GM10248 (cell line): ENCODE measurements at places on chromosomes 12 and 14.

DNA sequence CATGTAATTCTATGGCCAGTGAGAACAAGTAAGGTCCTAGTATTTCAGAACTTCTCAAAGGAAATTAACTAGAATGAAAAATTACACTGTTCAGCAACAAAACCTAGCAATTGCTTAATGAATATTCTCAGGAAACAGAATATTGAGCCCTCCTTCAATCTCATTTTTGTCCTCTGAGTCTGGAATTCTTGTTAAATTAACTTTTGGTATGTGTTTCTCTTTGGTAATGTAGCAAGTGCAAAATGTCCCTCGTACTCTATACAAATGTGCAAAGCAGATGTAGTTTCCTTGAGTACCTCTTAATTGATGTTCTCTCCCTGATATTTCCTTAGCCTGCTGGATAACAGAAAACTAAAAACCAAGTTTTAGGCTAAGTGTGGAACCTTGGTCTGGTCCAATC is 190.8 kb upstream of the CNOT2 start:
- no peak for DNase-seq

DNA sequence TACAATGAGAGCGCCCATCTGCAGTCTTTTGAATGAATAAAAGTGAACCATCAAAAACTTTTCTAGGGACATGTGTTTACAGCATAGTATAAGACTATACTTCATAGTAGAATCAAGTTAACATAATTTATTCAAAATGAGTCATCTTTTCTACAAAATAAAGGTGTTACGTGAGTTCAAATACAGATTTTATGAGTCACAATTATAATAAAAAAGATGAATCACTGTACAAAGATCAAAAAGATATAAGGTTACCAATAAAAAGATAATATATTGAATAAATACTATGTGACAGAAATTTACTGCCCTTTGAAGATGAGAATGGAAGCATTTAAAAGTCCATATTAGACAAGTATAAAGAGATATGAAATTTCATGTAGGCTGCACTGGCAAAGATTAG is 2.8 kb downstream of the MBIP start:
- no peak for DNase-seq

DNA sequence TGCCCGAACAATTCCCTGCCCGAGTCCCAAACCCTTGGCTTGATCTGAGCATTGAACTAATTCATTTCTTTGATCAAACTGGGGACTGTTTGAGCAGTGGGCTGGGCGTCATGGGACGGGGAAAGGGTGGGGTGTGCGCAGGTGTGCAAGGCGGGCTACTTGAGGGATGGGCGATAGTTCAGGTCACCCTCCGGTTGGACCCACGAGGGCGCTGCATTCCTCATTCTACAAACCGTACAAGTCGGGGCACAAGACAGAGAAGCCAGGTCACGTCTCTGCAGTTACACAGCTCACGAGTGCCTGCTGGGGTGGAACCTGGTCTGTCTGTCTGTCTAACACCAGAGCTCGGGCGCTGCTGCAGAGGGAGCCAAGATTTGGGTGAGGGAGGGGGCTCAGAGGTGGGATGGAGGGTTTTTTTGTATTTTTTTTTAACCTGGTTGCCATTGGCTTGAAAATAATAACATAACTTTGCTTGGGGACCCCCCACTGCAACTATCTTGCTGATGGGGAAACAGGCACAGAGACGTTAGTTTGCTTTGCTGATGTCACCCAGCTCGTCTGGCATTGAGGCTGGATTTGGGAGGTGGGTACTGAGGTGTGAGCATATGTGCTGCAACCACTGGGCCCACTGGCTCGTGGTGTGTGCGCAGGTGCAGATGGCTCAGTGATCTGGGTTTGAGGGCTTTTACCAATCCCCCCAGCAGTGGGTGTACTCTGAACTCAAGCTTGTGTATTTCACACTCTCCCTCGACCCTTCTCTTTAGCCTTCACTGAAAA is 7.6 kb upstream of the RTL1 start:
- DNase-seq, result no peak

- DNase-seq, result no peak
Observed at GRCh38 chr12:127567531-127567930, 699.4 kb upstream of the TMEM132C start.

GRCh38 chr12:38501991-38502390 is 185.4 kb downstream of the ALG10B start:
- no peak for DNase-seq

- DNase-seq, result peak; percentile 62
Observed at GRCh38 chr12:104456950-104457745, 400 bp downstream of the CHST11 start.

- DNase-seq, result no peak
Observed at GRCh38 chr14:91143862-91144261, 30.0 kb downstream of the DGLUCY start.

DNA sequence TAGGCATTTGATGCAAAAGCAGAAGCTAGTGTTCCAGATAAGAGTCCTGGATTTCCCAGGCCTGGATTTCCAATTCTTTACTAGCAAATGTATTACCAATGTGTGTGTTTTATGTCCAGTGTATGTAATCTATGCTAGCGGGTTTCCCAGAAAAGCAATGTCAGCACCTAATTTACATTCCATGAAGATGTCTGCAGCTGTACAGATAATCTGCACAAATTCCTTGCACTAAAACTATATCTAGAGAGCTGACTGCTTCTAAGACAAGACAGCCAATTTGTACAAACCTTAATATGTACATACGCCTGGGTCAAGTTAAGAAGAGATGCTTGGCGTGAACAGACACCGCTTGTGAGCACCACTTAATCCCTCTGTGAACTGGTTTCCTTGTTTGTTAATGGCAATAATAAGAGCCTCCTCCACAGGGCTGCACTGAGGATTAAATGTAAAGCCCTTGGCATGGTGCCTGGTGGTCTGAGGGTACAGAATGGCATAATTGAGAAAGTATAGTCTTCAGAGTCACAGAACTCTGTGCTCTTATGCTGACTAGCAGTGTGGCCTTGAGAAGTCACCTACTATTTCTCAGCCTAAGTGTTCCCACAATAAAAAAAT is 185.6 kb downstream of the EPS8 start:
- no peak for DNase-seq

GRCh38 chr12:114409852-114410600 is 4.1 kb upstream of the TBX5 start:
- no peak for DNase-seq

- no peak for DNase-seq
Observed at GRCh38 chr14:61864329-61864898, 102.2 kb downstream of the SNAPC1 start.

DNA sequence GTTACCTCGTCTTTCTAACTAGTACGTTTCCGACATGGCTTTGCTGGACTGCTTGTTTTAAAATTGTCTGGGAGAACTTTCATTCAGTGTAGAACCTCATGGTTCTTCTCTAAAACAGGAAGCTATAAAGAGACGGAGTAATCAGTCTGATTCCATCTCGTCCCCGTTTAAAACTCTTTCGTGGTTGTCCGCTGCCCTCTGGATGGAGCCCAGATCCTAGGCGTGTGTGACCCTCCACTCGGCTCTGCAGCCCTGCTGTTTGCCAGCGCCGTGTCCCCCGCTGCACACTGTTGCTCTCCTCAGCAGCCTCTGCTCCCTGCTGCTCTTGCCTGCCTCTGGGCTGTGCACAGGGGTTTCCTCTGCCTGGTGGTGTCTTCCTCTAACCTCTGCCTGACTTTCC is 50.2 kb downstream of the SLC8B1 start:
- no peak for DNase-seq

DNA sequence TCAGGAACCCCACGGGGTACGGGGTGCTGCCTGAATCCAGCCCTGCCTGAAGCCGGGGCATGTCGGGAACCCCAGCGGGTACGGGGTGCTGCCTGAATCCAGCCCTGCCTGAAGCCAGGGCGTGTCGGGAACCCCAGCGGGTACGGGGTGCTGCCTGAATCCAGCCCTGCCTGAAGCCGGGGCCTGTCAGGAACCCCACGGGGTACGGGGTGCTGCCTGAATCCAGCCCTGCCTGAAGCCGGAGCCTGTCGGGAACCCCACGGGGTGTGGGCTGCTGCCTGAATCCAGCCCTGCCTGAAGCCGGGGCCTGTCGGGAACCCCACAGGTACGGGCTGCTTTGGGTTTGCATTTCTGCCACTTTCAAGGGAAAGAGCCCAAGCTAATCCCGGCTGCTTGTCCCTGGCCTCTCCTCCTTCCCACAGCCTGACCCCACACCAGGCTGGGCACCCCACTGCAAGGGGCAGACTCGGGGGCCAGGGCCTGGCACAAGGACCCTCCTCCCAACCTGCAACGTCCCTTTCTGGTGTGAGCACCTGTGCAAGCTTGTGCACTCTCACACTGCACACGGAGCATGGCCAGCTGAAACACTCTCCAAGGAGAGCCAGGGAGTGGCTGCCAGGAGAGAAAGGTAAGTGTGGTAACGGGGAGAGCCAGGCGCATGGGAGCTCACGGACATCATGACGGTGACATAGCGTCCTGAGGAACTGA is 5.6 kb upstream of the FBRSL1 start:
- no peak for DNase-seq

GRCh38 chr12:215116-215515 is 1.2 kb upstream of the SLC6A12 start:
- no peak for DNase-seq

GRCh38 chr14:95886366-95887056 is 9.9 kb downstream of the TUNAR start:
- no peak for DNase-seq

DNA sequence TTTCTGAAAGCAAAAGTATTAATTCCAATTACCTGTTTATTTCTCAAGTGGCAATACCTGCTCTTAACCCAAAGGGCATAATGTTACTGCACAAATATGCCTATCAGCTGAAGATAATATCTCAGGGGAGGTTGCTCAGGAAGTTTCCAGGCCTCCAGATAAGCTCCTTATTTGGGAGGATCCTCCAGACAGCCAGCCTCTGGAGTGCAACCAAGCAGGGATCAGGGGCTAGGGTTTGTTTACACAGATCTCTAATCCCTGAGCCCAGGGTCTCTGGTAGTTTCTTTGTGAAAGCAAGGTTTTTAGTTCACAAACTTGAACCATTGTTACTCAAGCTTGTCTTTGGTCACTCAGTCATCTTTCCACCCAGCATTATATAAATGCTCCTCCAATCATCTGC is 124.4 kb downstream of the SLC38A4 start:
- DNase-seq, result no peak

GRCh38 chr14:48289701-48290100 is 614.3 kb upstream of the MDGA2 start:
- DNase-seq, result no peak

GRCh38 chr14:101184104-101184455 is 280.6 kb upstream of the RTL1 start:
- peak; percentile 5 for DNase-seq

DNA sequence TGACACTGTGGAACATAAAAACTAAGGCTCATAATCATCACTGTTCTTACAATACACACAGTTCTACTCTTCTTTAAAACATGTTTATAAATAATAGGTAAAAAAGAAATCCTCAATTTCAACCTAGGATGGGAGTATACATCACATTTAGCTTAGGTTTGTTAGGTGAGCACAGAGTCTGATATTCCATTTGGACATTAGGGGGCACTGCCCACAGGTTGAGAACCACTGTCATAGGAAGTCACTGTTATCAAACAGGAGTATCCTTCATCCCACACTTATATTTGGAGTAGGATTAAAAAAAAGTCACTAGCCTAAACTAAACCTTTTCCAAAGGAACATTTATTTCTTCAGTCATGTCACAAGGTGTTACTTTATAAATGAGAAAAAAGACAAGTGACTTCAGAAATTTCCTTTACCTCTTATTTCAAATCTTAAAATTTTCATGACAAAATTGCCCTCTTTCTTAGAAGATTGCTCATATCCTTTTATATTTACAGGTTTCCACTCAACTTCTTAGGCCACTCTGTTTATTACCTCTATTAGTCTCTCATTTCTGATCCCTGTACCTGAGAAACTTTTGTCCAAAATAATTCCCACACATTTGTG is 240.6 kb downstream of the CPNE8 start:
- DNase-seq, result peak; percentile 7

DNA sequence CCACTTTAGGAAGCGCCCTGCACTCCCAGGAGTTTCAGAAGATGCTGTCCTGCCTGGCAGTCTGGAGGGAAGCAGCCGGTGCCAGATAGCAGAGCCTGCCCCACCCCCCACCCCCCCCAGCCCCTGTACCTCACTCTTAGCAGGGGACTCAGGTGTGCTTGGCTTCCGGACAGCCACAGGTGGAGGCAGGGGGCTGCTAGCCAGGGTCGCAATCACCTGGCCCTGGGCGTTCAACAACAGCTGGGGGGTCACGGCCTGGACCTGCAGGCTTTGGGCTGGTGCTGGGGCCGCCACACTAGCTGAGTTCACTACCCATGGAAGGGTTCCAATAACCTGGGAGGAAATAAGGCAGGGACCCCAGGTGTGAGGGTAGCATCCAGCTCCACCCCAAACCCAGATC is 22.0 kb downstream of the POU6F1 start:
- no peak for DNase-seq

GRCh38 chr12:65651060-65651459 is 173.2 kb upstream of the HMGA2 start:
- DNase-seq, result no peak

DNA sequence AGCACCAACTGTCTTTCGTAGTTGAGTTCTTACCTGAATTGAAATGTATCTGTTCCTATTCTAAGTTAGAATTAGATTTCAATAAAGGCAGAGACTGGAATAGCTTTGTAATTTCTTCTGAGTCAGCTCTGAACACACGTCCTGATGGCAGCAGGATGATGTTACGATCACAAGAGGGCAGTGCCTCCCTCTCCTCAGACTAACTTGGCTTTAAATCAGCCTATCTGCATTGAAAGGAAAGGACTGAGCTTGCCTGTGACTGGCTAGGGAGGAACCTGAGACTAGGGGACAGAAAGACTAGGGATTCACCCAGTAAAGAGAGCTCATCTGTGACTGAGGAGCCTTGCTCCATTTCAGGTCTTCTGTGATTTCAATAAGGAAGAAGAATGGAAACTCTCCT is 323.7 kb upstream of the OR4E1 start:
- DNase-seq, result no peak

GRCh38 chr14:72545411-72546311 is 348.2 kb downstream of the DPF3 start:
- DNase-seq, result no peak

DNA sequence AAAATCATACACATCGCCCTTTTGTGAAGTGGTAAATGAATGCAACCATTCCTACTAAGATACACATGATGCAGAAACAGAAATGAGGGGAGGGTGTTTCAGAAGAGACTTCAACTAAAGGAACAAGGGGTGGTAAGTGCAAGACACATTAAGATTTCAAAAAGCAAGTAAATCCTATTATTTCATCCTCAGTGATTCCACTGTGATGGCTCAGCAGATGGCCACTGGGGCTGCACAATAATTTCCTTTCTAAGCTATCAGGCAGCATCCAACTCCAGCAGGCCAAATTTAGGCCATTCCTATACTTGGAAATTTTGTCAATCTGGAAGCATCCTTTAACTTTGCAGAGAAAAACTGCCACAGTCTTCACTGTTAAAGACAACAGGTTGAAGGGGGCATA is 272.4 kb downstream of the NELL2 start:
- DNase-seq, result no peak
